ENCODE measurements at places on chromosomes 13 and 19.
A peak's percentile ranks its signal among the peaks of the same experiment; 100 is the strongest.

DNA sequence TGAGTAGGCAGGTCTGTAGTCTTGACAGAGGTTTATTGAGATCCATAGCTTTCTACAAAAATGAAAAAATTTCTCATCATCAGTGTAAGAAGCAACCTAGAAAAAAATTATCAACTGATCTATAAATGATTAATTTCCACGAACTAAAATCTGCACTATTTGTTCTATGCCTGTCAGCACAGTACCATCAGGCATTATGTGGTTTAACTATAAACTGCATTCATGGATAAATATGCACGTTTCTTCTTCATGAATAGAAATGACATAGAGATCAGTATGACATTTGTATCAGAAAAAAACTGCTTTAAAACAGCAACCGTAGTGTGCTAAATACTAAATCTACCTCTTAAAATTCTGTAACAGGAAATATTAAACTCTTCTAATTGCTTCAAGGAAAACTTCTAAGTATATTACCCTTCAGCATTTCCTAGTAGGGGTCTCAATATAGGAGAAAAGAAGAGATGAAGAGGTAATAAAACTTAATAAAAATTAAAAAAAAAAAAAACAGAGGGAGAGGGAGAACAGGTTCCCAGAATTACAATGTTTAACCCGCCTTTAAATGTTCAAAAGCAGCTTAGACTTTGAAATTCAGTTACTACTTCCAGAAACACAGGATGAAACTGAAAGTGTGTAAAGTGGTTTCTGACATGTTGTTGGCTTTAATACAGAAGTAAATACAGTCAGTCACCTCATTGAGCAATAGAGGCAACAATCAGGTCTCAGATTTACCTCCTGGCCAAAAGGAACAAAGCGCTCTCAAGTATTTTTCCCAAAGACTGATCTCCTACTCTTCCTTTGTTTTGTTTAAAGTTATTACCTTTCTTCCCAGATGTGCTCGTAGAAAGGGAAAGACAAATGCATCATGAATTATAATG, 144.4 kb downstream of the DIAPH3 start:
- no peak for DNase-seq

GRCh38 chr19:3350014-3350663, 16.2 kb upstream of the NFIC start:
- no peak for DNase-seq

DNA sequence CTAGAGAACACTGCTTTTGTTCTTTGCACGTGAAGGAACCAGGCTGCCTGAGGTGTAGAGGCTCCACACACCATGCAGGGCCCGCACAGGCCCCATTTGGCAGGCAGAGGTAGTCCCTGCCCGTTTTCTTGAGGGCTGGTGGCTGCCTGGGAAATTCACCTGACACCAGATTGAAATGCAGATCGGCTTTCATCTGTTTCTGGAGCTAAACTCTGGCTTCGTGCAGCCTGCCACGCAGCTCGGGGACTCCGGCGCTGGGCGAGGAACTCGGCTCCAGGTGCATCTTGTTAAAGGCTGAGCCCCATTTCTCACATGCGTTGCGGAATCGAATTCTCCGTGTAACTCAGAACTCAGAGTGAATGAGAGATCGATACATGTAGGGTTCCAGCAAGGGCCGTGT, 37.7 kb downstream of the ATP11A start:
- no peak for DNase-seq

DNA sequence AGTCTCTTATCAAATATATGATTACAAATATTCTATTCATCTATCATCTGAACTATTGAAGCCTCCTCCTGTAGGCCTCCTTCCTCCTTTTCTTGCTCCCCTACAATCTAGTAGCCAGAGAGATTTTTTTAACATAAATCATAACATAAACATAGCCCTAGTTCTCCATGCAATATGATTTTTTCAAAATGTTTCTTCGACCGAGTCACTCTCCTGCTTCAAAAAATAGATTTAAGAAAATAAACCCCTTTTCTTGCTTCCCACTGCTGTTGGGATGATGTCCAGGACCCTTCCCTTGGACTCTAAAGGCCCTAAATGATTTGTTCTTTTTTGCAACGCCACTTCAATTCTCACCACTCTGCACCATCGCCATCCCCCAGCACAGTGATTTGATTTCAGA, 319.7 kb upstream of the TSHZ3 start:
- DNase-seq: no peak

DNA sequence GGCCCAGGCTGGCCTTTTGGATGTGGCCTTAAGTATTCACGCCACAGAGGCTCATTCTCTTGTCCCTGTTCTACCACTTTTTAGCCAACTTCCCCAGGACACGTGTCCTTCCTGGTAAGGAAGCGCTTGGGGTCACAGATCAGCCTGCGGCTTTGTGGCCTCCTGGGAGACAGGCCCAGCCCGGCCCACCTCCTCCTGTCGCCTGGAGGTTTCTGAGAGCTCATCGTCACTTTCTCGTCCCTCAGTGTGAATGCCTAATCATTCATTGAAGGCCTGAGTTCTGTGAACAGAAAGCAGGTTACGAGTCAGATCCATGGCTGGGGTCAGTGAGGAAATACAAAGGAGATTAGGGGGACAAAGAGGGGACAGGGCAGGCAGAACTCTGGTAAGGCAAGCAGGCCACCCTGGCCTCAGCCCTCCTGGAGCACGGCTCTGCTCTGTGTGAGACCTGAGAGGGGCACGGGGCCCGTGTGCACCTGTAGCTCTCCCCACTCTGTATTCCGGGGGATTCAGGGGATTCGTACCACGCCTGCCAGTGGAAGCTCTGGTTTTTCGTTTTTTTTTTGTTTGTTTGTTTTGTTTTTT, 38.6 kb upstream of the TSHZ3 start:
- DNase-seq: no peak

GRCh38 chr19:17718550-17718946, 732 bp upstream of the MAP1S start:
- DNase-seq: no peak

DNA sequence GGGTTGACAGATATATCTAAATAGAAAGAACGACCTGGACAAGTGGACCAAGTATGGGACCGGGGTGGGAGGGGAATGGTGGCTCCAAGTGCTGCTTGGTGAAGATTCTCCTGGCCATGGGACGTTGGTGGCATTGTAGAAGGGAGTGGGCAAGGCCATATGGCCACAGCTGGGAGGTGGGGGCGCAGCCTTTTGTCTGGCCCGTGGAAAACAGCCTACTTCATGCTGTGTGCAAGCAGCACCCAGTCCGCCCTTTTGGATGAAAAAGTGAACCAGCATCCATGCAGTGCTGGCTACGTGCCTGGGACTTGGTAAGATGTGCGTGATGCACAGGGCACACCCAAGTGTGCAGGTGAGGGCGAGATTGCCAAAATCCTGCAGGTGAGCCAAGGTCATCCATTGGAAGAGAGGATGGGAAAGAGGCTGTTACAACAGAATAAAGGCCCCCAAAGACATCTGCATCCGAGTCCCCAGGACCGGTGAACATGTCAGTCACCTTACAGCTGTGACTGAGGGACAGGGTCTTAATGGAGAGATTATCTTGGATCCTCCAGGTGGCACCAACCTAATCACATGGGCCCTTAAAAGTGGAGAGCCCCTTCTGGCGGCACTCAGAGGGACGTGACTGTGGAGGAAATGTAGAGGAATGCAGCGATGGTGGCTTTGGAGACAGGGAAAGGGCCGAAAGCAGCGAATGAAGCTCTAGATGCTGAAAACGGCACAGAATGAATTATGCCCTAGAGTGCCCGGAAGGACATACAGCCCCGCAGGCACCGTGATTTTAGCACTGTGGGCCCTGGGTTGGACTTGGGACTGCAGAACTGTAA, 40.8 kb downstream of the TEX29 start:
- no peak for DNase-seq

- DNase-seq: no peak
Measured at GRCh38 chr13:73948848-73949529, 185.2 kb downstream of the KLF12 start.

GRCh38 chr19:16366433-16367260, 42.0 kb downstream of the KLF2 start:
- no peak for DNase-seq

GRCh38 chr13:74134221-74134776, at the start of gene KLF12:
TSS of gene KLF12 (minus strand) at chr13:74134404.
- peak; percentile 95 for DNase-seq

GRCh38 chr13:111897178-111897845, 169.6 kb upstream of the SOX1 start:
- no peak for DNase-seq

GRCh38 chr13:49938921-49939320, 2.8 kb upstream of the SPRYD7 start:
- no peak for DNase-seq

GRCh38 chr13:72692884-72693514, 34.4 kb downstream of the MZT1 start:
- DNase-seq: no peak

DNA sequence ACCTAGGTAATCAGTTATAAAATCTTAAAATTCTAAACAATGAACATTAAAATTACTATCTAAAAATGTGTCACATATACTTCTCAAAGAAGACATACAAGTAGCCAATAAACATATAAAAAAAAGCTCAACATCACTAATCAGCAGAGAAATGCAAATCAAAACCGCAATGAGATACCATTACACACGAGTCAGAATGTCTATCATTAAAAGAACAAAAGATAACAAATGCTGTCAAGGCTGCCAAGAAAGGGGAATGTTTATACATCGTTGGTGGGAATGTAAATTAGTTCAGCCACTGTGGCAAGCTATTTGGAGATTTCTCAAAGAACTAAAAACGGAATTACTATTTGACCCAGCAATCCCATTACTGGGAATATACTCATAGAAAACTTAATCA, 310.3 kb upstream of the EDNRB start:
- DNase-seq: no peak

DNA sequence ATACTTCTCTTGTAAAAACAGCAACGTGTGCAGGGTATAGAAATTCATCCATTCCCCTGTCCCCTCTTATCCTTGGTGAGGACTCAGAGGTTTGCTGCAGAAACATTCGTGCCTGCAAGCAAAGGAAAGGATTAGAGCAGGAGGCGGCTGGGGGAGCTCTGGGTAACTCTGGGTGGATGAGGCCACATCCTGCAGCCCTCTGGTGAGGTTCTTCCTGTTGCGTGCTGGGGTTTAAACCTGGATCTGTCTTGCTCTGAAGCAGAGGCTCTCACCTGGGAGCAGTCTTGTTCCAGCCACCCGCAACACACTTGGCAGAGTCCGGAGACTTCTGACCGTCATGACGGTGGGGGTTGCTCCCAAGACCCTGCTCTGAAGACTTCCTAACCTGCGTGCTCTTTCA, 69.2 kb downstream of the ATP11A start:
- no peak for DNase-seq

GRCh38 chr13:33479105-33479504, 193.6 kb upstream of the STARD13 start:
- no peak for DNase-seq

DNA sequence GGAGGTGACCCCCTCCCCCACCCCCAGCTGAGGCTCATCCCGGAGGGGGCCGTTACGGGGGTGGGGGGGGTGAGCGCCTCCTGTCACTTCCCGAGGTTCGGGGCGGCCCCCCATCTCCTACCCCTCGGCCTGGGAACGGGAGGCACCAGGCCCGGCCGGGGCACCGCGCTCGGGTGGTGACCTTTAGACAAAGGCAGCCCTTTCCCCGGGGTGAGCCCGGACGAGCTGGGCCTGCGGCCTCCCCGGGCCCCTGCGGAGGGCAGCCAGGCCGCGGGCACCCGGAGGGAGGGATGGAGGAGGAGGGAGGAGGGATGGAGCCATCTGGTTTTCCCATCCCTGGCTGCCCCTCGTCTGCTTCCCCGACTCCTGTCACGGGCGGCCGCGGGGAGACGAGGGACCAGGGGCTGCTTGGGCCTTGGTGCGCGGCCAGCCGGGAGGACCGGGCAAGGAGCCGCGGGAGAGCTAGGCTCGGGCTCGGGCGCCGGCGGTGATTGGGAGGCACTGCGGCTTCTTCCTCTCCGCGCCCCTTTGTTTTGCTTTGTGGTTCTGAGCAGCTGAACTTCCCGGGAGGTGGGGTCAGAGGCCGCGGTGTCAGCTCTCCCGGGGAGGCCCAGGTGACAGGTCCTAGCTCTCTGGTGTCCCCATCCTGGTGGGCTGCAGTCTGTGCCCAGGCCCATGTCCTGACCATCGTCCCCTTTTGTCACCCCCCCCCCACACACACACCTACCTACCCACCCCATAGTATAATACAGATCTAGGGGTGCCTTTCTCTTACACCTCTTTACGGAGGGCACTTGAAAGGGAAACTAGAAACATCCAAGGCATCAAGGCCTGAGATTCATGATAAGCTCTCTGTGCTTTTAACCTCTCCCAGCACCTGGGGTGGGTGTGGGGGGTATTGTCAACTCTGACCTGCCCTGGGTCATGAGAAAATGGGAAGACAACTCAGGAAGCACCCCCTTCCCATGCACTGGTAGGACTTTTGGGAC, 1.3 kb downstream of the BICRA start:
- peak; percentile 22 for DNase-seq

GRCh38 chr13:39321574-39321973, 281.4 kb downstream of the LHFPL6 start:
- DNase-seq: no peak

- no peak for DNase-seq
Measured at GRCh38 chr19:18503971-18504885, 17.6 kb downstream of the ELL start.

GRCh38 chr13:113049521-113049941, 56.1 kb upstream of the F7 start:
- no peak for DNase-seq

GRCh38 chr13:60226507-60226906, 62.8 kb upstream of the DIAPH3 start:
- no peak for DNase-seq

- no peak for DNase-seq
Measured at GRCh38 chr13:27353708-27354107, 70.7 kb upstream of the GTF3A start.

GRCh38 chr19:45403781-45404556, 900 bp downstream of the PPP1R13L start:
- DNase-seq: peak; percentile 37

DNA sequence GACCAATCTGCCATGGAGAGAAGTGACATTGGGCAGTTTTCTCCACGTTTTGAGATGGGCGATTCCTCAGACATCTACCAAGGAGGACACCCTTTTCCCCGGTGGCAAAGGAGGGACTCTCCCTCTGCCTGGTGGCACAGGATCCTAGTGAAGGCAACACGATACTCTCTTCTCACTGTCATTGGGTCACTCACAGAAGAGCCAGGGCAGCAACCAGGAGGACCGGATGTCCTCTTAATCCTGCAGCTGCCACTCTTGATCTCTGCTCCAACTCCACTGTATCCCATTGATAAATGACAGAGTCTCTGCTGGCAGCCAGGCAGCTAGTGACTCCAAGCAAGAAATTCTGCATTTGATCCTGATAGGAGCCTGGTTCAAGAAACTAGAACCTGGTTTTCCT, 42.2 kb downstream of the COL4A2 start:
- no peak for DNase-seq

DNA sequence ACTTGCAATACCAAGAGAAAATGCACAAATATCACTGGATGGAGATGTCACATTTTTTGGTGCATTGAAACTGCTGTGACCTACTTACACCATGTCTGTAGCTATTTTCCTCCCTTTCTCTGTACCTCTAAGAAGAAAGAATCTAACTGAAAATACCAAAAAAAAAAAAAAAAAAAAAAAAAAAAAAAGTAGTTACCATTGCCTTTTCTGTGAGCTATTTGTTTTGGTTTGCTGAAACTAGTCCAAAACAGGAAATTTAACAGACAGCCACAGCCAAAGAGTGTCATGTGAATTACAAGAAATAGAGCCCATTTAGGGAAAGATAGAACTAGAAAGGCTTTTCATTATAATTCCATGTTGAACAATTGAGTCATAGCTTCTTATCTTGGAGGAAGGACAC, 37.3 kb downstream of the TNFSF13B start:
- DNase-seq: no peak

GRCh38 chr13:91154558-91155353, 192.7 kb upstream of the MIR17HG start:
- DNase-seq: no peak

All from stimulated activated CD8-positive, alpha-beta memory T cell treated with anti-CD3 and anti-CD28 coated beads, Interleukin-7, amount 100 ng/mL, for 48 hours (primary cell).